ENCODE measurements at places on chromosomes 1 and 21.
A peak's percentile ranks its signal among the peaks of the same experiment; 100 is the strongest.

DNA sequence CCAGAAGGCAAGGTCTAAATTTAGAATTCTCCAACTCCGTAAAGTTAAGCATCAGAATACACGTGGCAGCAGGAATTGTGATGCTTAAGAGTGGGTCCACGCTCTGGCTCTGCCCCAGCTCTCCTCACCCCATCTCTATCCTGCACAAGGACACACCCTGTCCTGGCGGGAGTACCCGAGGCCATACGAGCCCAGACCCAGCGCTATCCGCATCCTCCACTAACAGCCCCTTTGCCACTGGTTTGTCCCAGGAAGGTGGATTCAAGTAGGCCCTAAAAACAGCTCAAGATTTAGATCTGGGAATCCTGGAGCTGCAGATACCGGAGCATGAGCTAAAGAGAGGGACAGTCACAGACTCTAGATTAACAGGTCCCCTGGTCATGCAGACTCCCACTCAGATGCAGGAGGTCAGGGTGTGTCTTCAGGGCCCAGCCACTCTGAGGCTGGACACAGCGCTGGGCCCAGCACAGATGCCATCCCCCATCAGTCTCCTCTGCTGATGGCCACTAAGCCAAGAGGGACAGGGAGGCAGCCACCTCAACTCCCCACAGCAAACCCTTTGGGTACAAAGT, 393.3 kb downstream of the NPHP4 start:
- no peak for DNase-seq

- DNase-seq = peak; percentile 15
Measured at GRCh38 chr1:203428981-203429599, 46.5 kb upstream of the PRELP start.

DNA sequence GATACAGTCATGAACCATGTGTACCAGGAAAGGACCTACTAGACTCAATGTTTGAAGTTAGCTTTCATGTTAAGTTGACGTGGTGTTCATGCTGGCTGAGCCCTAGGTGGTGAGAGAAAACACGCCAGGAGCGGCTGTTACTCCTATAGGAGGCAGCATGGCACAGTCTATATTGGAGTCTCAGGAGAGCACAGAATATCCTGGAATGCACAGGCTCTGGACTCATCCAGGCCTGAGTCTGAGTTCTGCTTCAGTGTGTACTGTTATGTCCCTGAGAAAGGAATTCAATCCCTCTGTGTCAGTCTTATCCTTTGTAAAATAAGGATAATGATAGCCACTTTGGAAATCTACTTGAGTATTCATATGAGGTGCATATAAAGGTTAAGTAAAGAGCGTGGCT, 41.2 kb downstream of the DPT start:
- peak; percentile 45 for DNase-seq

DNA sequence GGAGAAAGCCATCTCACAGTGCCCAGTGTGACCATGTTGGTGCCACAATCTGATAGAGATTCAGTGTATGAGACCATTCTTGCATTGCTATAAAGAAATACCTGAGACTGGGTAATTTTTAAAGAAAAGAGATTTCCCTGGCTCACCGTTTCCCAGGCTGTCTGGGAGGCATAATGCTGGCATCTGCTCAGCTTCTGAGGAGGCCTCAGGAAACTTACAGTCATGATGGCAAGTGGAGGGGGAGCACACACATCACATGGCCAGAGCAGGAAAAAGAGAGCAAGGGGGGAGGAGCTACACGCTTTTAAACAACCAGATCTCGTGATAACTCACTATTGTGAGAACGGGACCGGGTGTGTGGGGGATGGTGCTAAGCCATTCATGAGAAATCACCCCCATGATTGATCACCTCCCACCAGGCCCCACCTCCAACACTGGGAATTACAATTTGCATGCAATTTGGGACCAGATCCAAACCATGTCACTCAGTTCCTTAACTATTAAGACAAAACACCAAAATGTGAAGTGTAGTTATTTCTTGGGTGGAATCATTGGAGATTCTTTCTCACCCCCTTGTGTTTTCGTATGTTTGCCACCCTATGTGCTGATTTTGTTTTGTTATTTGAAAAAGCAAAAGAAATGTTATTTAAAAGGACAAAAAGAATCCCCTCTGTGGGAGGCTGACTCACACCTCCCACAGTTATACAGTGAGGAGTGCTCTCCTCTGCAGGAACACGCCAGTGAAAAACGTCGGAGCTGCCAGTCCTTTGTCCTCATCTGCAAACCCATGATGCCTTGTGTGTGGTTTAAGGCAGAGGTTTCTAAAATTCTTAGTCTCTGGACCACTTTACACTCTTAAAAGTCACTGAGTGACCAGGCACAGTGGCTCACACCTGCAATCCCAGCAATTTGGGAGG, 46.9 kb upstream of the IFNLR1 start:
- DNase-seq = no peak

GRCh38 chr1:188089461-188089860, 1260.7 kb downstream of the PLA2G4A start:
- no peak for DNase-seq

DNA sequence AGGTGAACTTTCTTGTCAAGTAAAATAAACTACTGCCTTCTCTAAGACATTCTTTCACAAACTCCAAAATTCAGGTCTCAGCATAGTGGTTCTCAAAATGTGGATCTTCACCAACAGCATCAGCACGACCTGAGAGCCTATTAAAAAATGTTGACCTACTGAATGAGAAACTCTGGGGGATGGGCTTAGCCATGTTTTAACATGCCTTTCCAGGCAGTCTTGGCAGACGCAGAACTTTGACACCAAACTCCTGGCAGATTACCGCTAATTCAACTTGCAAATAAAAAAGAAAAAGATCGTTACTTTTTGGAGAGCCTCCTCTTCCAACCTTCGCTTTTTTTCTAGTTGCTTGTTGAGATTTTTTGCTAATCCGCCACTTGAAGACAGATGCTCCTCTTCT, 35.1 kb downstream of the ARHGAP29 start:
- DNase-seq = peak; percentile 52

GRCh38 chr1:201732351-201732750, 96.6 kb upstream of the IPO9 start:
- no peak for DNase-seq

- DNase-seq = no peak
Measured at GRCh38 chr1:45793942-45794604, 9.3 kb upstream of the MAST2 start.

Measured in epithelial cell of esophagus (primary cell).